ENCODE measurements at places on chromosomes 5 and 9.

GRCh38 chr9:137411260-137411644 is 11.7 kb downstream of the EXD3 start:
- no peak for DNase-seq
- H3K4me1 ChIP-seq: peaks cover 33% of the 10 kb centered on the region
- no peaks in the 10 kb centered on the region for H3K27me3 ChIP-seq
- peak overlapping the region; percentile 51 for H3K27ac ChIP-seq
- H3K36me3 ChIP-seq: no peaks in the 10 kb centered on the region

GRCh38 chr9:37060833-37061232 is 26.8 kb upstream of the PAX5 start:
- H3K27ac ChIP-seq: no peak overlapping the region
- no peak overlapping the region for H3K4me3 ChIP-seq
- DNase-seq: no peak
- no peaks in the 10 kb centered on the region for H3K4me1 ChIP-seq
- H3K27me3 ChIP-seq: no peaks in the 10 kb centered on the region
- no peaks in the 10 kb centered on the region for H3K36me3 ChIP-seq

GRCh38 chr5:175021841-175022625 is 297.7 kb downstream of the MSX2 start:
- no peaks in the 10 kb centered on the region for H3K27me3 ChIP-seq
- peaks cover 3% of the 10 kb centered on the region for H3K4me1 ChIP-seq
- H3K36me3 ChIP-seq: no peaks in the 10 kb centered on the region
- no peak overlapping the region for H3K27ac ChIP-seq

DNA sequence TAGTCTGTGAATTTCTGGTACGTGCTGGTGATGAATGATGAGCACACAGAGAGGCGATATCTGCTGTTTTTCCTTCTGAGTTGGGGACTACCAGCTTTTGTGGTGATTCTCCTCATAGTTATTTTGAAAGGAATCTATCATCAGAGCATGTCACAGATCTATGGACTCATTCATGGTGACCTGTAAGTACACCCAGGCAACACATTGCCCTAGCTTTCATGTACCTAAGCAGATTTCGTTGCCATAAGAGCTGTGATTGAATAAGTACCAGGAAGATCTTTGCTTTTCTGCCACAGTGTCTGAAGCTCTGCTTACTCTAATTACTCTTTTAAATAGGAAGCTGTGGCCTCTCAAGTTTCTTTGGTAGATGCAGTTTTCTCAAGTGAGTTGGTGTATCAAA is 397.8 kb downstream of the ARRDC3 start:
- no peaks in the 10 kb centered on the region for H3K27me3 ChIP-seq
- no peaks in the 10 kb centered on the region for H3K4me1 ChIP-seq
- no peaks in the 10 kb centered on the region for H3K36me3 ChIP-seq
- no peak overlapping the region for H3K27ac ChIP-seq
- DNase-seq: no peak

DNA sequence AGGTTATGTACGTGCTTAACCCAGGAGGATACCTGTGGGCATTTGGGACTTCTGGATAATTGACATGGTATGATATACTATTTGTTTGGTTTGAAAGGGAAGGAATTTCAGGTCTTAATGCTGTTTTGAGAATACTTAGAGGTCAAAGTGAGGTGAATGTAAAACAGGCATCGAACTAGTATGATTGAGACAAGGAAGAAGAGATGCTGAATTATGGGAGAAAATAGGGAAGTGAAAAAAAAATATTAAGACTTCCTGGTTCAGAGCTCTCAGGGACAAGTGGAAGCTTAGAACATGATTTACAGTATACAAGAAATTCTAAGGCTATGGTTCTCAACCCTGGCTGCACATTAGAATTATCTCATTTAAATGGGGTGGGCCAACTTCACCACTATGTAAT is 115.3 kb downstream of the CD180 start:
- H3K27ac ChIP-seq: no peak overlapping the region
- no peaks in the 10 kb centered on the region for H3K27me3 ChIP-seq
- H3K4me1 ChIP-seq: no peaks in the 10 kb centered on the region
- no peak overlapping the region for H3K4me3 ChIP-seq
- H3K36me3 ChIP-seq: peaks cover 40% of the 10 kb centered on the region

- H3K36me3 ChIP-seq: no peaks in the 10 kb centered on the region
- H3K27ac ChIP-seq: no peak overlapping the region
- no peak overlapping the region for H3K4me3 ChIP-seq
Measured at GRCh38 chr5:168714046-168714445, 134.9 kb upstream of the PANK3 start.

- DNase-seq: no peak
- H3K4me3 ChIP-seq: no peak overlapping the region
- H3K27me3 ChIP-seq: no peaks in the 10 kb centered on the region
Measured at GRCh38 chr5:108233617-108234155, 148.2 kb downstream of the FBXL17 start.

- no peak overlapping the region for H3K27ac ChIP-seq
- H3K36me3 ChIP-seq: peaks cover 49% of the 10 kb centered on the region
- no peaks in the 10 kb centered on the region for H3K27me3 ChIP-seq
- H3K4me1 ChIP-seq: no peaks in the 10 kb centered on the region
- DNase-seq: no peak
Measured at GRCh38 chr9:77316058-77316457, 138.7 kb downstream of the VPS13A start.

DNA sequence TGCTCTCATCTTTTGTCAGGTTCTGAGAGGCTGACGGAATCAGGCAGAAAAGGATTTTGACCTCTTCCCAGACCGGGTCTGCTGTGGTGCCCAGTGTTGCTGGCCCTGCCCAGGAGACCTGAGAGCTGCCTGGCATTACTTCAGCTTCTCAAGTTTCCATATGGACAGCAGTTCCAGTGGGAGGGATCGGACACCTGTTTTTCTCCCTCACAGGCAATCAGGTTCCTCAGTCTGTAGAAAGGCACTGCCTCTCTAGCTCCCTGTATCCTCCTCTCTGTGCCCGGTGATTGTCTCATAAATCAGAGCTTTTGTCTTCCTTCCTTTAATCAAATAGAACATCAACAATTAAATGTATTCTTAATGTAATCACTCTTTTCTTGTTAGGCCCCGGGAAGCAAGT is 198.7 kb downstream of the SEMA6A start:
- no peaks in the 10 kb centered on the region for H3K27me3 ChIP-seq
- H3K4me3 ChIP-seq: no peak overlapping the region
- H3K36me3 ChIP-seq: no peaks in the 10 kb centered on the region
- H3K27ac ChIP-seq: no peak overlapping the region

- H3K27me3 ChIP-seq: no peaks in the 10 kb centered on the region
- peak; percentile 12 for DNase-seq
- H3K36me3 ChIP-seq: no peaks in the 10 kb centered on the region
- H3K4me1 ChIP-seq: peaks cover 20% of the 10 kb centered on the region
- no peak overlapping the region for H3K4me3 ChIP-seq
- H3K27ac ChIP-seq: peak overlapping the region; percentile 34
Measured at GRCh38 chr9:16335788-16336580, 534.5 kb downstream of the BNC2 start.

DNA sequence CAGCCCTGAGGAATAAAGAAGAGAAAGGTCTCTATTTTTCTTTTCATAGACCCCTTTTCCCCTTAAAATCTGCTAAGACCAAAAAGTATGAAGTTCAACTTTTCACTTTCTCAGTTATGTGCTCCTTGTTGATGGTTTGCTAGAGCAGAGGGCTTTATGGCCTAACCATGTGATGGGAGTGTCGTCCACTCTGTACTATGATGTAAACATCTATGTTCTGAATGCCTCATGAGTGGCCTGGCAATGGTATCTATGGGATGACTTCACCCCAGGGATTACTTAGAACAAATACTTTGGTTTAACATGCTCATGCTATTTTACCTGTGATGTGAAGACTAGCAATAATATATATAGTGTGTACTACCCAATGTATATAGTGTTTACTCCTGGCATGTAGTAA is 43.7 kb upstream of the MIER3 start:
- H3K27ac ChIP-seq: no peak overlapping the region
- no peak overlapping the region for H3K4me3 ChIP-seq
- H3K4me1 ChIP-seq: no peaks in the 10 kb centered on the region
- H3K27me3 ChIP-seq: no peaks in the 10 kb centered on the region
- DNase-seq: no peak

DNA sequence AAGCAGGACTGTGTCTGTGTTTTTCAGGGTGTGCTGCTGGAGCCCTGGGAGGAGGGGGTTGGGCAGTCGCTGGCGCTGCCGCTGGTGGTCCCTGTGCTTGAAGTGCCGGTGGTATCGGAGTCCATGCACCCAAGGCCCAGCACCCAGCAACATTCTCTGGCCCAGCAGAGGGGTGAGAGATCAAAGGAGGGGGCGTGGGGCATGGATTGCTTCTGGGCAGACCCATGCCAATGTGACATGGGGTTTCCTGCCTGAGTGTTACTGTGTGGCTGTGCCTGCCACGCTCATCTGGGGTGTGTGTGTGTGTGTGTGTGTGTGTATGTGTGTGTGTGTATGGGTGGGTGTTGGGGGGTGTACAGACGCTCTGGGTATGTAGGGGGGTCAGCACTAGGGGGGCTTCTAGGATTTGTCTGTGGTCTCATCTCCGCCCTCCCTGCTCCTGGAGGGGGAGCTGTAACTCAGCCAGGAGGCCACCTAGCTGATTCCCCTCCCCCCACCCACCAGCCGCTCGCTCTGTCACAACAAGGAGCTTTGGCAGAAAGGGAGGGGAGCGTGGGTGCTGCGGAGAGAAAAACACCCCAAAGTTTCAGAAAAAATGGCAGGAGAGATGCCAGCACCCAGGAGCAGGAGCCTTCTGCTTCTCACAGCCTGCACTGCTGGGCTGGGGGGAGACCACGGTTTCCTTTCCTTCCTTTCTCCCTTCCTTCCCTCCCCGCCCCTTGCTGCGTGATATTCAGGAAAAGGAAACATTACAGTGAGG is 35.9 kb upstream of the HSPA9 start:
- H3K4me3 ChIP-seq: peak overlapping the region; percentile 59
- peaks cover 21% of the 10 kb centered on the region for H3K4me1 ChIP-seq
- H3K36me3 ChIP-seq: no peaks in the 10 kb centered on the region
- DNase-seq: no peak

DNA sequence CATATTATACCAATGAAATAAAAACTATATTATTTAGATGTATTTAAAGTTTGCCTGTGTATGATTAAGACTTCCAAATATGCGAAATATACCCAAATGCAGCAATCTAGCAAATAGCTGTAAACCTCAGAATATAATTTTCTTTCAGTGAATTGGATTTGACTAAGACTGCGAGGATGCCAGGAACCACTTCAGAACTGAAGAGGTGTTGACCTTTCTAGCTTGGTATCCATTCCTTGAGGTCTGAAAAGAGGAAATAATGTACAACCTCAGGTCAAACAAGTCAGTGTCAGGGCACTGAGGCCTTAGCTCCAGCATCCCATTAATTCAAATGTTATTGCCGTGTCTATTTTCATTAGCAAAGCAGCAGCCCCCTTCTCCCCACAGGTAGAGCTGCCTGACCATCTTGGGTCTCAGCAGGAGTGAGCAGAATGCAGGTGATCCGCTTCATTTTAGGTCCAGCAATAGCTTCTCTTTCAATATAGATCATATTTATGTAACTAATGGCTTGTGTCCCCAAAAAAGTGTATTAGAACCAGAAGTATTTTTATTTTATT is 100.0 kb downstream of the KIAA1958 start:
- H3K27me3 ChIP-seq: no peaks in the 10 kb centered on the region

DNA sequence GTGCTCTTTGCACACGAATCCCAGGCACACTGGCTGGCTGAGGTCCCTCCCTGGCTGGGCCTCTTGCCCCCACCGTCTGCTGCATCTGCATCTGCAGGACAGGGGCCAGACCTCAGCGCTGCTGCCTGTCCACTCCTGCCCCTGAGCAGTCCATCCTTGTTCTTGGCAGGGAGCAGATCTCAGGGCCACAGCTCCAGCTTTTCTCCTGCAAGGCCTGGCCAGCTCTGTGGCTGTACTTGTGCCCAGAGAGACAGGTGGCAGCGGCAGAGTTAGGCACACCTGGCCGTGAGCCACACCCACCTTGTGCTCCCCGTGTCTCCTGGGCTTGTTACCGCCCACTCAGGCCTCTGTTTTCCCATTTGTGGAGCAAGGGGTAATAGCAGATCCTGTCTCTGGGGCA is 13.9 kb downstream of the NEK6 start:
- no peak overlapping the region for H3K27ac ChIP-seq

DNA sequence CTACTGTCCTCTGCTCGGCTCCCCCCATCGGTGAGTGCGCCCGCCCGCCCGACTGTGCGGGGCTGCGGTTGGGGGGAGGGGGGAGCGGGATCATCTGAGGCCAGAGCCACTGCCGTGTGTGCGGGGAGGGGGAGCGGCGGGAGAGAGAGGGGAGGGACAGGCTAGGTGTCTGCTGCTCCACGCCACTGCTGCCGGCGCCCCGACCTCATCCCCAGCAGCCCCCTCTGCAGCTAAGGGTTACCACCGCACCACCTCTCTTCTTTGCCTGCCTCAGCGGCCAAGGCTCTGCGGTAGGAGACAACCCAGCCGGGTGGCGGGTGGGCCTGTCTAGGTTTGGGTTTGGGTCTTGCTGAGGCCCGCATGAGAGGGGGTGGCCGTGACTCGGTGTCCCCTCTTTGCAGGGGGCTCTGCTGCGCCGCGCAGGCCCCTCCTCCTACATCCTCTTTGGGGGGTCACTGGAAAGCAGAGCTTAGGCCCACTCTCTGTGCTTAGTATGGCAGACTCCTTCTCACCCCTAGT is 670 bp upstream of the PURA start:
- no peaks in the 10 kb centered on the region for H3K36me3 ChIP-seq
- no peaks in the 10 kb centered on the region for H3K27me3 ChIP-seq
- peak overlapping the region; percentile 97 for H3K27ac ChIP-seq
- no peak for DNase-seq
- peak overlapping the region; percentile 86 for H3K4me3 ChIP-seq

DNA sequence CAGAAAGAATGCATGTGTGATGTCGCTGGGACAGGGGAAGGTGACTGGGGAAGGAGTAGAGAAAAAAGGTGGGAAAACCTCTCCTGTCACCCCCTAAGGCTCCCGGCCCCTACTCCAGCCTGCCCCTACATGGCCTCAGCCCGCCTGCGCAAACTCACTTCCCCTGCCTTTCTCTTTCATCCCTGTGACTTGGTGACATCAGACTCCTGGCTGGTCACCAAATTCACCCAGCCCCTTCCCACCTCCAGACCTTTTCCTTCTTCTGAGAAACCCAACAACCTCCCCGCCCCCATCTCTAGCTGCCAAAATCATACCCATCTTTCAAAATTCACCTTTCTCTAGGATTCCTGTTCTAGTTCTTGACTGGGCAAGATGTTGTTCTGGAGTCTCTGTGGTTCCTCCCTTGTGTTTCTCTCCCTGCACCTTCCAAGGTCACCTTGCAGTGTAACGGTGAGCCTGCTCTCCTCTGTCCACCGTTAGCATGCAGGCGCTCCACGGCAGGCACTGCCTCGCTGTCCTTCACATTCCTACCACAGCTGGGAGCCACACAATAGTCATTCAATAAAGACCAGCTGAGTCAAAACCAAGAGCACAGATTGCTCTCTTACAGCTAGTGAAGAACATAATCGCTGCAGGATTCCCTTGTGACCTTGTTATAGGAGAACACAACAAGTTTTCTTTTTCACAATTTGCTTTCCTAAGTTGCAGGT is 134.5 kb downstream of the FANCC start:
- no peaks in the 10 kb centered on the region for H3K36me3 ChIP-seq
- peaks cover 1% of the 10 kb centered on the region for H3K4me1 ChIP-seq
- no peaks in the 10 kb centered on the region for H3K27me3 ChIP-seq
- no peak overlapping the region for H3K27ac ChIP-seq
- no peak for DNase-seq

- H3K27ac ChIP-seq: no peak overlapping the region
- H3K36me3 ChIP-seq: no peaks in the 10 kb centered on the region
- H3K27me3 ChIP-seq: no peaks in the 10 kb centered on the region
- H3K4me1 ChIP-seq: no peaks in the 10 kb centered on the region
- H3K4me3 ChIP-seq: no peak overlapping the region
Measured at GRCh38 chr5:138128334-138128733, 10.9 kb downstream of the NME5 start.

- no peak for DNase-seq
- no peak overlapping the region for H3K4me3 ChIP-seq
- no peak overlapping the region for H3K27ac ChIP-seq
- H3K36me3 ChIP-seq: no peaks in the 10 kb centered on the region
- no peaks in the 10 kb centered on the region for H3K27me3 ChIP-seq
Measured at GRCh38 chr5:179209359-179210150, 135.7 kb downstream of the ADAMTS2 start.

Measured in esophagus squamous epithelium (tissue), 5 donors.